Epithelial cell of alveolus of lung (primary cell): ENCODE measurements at places on chromosomes 5 and 9. TPM values are rescaled to one million over a fixed set of nuclear protein-coding genes. Genes with fewer than 3 reads are reported as not detected.

HDAC3 gene
- 49.8 and 53.3 TPM in 2 replicates for total RNA-seq

HAVCR2 gene
- total RNA-seq = 0.39 and 0.88 TPM in 2 replicates

PCDHA5 gene
- not detected in 2 replicates for total RNA-seq

ECPAS gene
- 36.8 and 46.4 TPM in 2 replicates for total RNA-seq

KIF12 gene
- total RNA-seq = under 0.01 TPM in 1 of 2 replicates, not detected in the other

PCDHA12 gene
- total RNA-seq = under 0.01 TPM in 1 of 2 replicates, not detected in the other

CENPH gene
- 19.5 and 32.6 TPM in 2 replicates for total RNA-seq

EFNA5 gene
- 6.4 and 6.6 TPM in 2 replicates for total RNA-seq

PCDH12 gene
- 0.64 and 1.3 TPM in 2 replicates for total RNA-seq

HBEGF gene
- total RNA-seq = 2.9 and 18.6 TPM in 2 replicates

IL9 gene
- total RNA-seq = not detected in 2 replicates

ECM2 gene
- 0.39 and 2.2 TPM in 2 replicates for total RNA-seq

SHISAL2B gene
- 4.3 TPM in 1 of 2 replicates, not detected in the other for total RNA-seq

TUT7 gene
- total RNA-seq = 23.7 and 36.7 TPM in 2 replicates

FOXD4L4 gene
- total RNA-seq = under 0.01 and 0.08 TPM in 2 replicates

ADAMTS19 gene
- total RNA-seq = 0.39 TPM in 1 of 2 replicates, not detected in the other

PCDHB9 gene
- total RNA-seq = 0.08 TPM in 1 of 2 replicates, not detected in the other

IL11RA gene
- 10.2 and 13.3 TPM in 2 replicates for total RNA-seq

TNFSF15 gene
- total RNA-seq = 0.08 and 3.4 TPM in 2 replicates

ADAMTS12 gene
- 20.6 and 82.2 TPM in 2 replicates for total RNA-seq

BHMT gene
- total RNA-seq = 0.52 TPM in 1 of 2 replicates, not detected in the other

TOR2A gene
- 14.0 and 18.3 TPM in 2 replicates for total RNA-seq

CATSPER3 gene
- total RNA-seq = not detected in 2 replicates

RNF183 gene
- total RNA-seq = not detected in 2 replicates

PCDHGA5 gene
- 0.13 and 1.3 TPM in 2 replicates for total RNA-seq

GPR151 gene
- not detected in 2 replicates for total RNA-seq

CHSY3 gene
- 1.7 and 3.7 TPM in 2 replicates for total RNA-seq

CORO2A gene
- 0.32 and 2.1 TPM in 2 replicates for total RNA-seq

TSSK1B gene
- 0.26 and 0.48 TPM in 2 replicates for total RNA-seq

RNF180 gene
- 0.80 and 2.6 TPM in 2 replicates for total RNA-seq

SLC36A3 gene
- total RNA-seq = not detected in 2 replicates

GRHPR gene
- total RNA-seq = 144 and 167 TPM in 2 replicates

SLIT3 gene
- 1.4 and 3.4 TPM in 2 replicates for total RNA-seq

GDNF gene
- 0.39 TPM in 1 of 2 replicates, not detected in the other for total RNA-seq

MARCHF6 gene
- total RNA-seq = 29.2 and 69.5 TPM in 2 replicates

PITX1 gene
- 3.0 and 3.2 TPM in 2 replicates for total RNA-seq

PCDHGA9 gene
- 1.4 and 7.8 TPM in 2 replicates for total RNA-seq

ACOT12 gene
- not detected in 2 replicates for total RNA-seq

BARX1 gene
- not detected in 2 replicates for total RNA-seq

MAMDC2 gene
- 2.6 and 5.0 TPM in 2 replicates for total RNA-seq

OR1Q1 gene
- total RNA-seq = not detected in 2 replicates

SPATA31C2 gene
- total RNA-seq = not detected in 2 replicates

IL5 gene
- total RNA-seq = not detected in 2 replicates

LMNB1 gene
- total RNA-seq = 57.3 and 86.6 TPM in 2 replicates

IL13 gene
- not detected in 2 replicates for total RNA-seq
